ENCODE measurements at places on chromosomes 11 and 22.
A peak's percentile ranks its signal among the peaks of the same experiment; 100 is the strongest.

DNA sequence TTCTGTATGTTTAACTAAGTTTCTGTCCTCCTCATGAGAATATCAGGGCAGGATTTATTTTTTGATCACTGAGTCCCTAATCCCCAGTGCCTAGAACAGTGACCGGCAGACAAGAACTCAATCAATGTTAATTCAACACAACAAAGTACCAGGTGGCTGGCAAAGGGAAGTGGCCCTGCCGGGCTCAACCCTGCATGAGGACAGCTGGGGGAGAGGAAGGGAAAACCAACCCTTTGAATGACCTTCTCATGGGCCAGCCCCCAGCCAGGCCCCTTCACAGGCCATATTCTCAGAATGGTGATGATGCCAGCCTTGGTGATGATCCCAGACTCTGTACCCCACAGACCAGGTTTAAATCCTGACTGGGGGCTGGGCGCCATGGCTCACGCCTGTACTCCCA is 1.4 kb upstream of the MFNG start:
- DNase-seq = no peak

GRCh38 chr11:22920939-22921565 is 60.8 kb upstream of the CCDC179 start:
- peak; percentile 8 for DNase-seq

GRCh38 chr11:959608-960007 is 33.9 kb downstream of the AP2A2 start:
- no peak for DNase-seq

DNA sequence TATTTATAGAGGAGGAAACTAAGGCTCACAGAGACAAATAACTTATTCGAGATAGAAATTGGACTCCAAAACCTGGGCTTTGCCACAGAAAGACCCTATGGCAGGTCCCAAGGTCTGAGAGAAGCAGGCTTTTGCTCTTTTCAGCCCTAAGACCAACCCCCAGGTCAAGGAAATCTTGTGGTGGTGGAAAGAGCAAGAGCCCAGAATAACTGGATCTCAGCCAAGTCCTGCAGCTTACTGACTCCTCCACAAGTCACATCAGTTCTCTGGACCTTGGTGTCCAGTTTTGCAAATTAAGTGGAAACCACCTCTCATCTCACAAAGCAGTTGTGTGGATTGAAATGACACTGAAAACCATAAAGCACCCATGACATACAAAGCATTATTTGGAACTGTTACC is 122.2 kb downstream of the C11orf58 start:
- DNase-seq = no peak

DNA sequence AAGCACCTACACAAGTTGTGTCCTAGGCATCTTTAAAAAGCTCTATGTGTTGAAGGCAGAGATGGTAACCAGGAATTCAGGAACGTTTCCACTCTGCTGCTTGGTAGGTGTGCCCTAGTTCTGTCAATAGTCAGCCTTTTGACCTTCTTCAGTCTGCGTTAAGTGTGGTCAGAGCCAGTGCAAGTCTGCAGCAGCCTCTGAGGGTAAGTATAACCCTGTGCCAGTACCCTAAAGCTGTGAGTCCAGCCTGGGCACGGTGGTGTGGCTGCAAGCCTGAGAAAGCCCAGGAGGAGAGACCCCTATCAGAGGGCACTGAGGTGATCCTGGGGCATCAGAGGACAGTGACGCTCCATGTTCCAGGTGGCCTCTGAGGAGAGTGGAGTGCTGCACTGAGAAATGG is 76.8 kb upstream of the ADORA2A start:
- DNase-seq = no peak
